ENCODE measurements at places on chromosomes 3 and 15.

GRCh38 chr15:44598892-44599291, 61.9 kb downstream of the EIF3J start:
- no peak for DNase-seq

DNA sequence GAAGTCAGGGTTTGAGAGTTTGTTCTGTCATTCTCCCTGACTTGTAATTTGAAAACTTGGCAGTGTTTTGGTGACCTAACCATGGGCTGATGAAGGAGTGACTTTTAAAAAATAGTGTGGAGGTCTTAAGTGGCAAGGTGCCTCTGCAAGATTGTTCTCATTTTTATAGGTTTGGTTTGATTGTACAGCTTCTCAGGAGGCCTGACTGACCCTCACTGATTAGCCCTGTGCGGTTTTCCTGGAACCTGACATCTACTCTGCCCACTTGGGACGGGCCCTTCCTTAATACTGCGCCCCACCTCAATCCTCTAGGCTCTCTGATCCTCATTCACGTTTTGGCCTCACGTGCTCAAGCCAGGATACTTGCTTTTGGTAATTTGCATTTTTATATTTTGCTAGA, 2.8 kb downstream of the UBE2E1 start:
- DNase-seq: no peak

DNA sequence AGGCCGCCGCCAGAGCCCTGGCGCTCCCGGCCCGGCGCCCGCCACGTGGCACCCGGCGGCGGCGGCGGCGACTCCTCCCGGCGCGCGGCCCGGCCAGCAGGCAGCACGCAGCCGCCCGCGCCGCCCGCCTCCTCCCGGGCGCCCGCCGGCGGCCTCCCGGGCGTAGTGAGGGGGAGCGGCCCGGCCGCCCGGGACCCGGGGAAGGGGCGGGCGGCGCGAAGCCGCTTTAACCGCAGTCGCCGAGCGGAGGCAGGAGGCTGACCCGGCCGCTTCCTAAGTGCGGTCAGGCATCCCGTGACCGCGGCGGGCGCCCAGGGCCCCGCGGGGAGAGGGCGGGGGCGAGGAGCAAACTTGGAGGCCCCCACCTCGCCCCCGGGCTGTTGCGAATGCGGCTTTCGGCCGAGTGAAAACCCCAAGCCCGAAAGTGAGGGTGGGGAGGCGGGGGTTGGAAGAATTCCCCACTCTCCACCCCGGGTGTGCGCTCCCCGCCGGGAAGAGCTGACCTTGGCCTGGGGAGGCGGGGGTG, 1.7 kb upstream of the HES1 start:
- no peak for DNase-seq

GRCh38 chr3:111735243-111735758, 123.8 kb upstream of the PHLDB2 start:
- DNase-seq: no peak

- no peak for DNase-seq
Observed at GRCh38 chr3:187165144-187165543, 25.8 kb upstream of the RPL39L start.
